ENCODE measurements at places on chromosomes 1 and 21. TPM values are rescaled to one million over a fixed set of nuclear protein-coding genes. Genes with fewer than 3 reads are reported as not detected.

The CRYAA gene
- not detected for total RNA-seq

The SPRR3 gene
- total RNA-seq = 0.58 TPM

The CFAP107 gene
- 0.12 TPM for total RNA-seq

The NUDT17 gene
- total RNA-seq = 6.8 TPM

The METTL18 gene
- total RNA-seq = 7.3 TPM

The SPRR2G gene
- not detected for total RNA-seq

The TIMM17A gene
- 28.7 TPM for total RNA-seq

The GRHL3 gene
- total RNA-seq = 2.5 TPM

The RGS13 gene
- not detected for total RNA-seq

The OR6K3 gene
- total RNA-seq = not detected

The CFHR2 gene
- total RNA-seq = not detected

The ZNF695 gene
- total RNA-seq = 4.2 TPM

The NT5C1A gene
- total RNA-seq = 4.1 TPM

The HTR1D gene
- total RNA-seq = 0.12 TPM

The HPCAL4 gene
- 1.2 TPM for total RNA-seq

The GLMP gene
- total RNA-seq = 45.4 TPM

The CLCNKB gene
- total RNA-seq = 73.2 TPM

The PRRX1 gene
- 33.0 TPM for total RNA-seq

The RABGAP1L gene
- total RNA-seq = 59.7 TPM

The NMNAT2 gene
- total RNA-seq = 1.8 TPM

The KIF2C gene
- 13.3 TPM for total RNA-seq

The FCGR3A gene
- 10.7 TPM for total RNA-seq

The FAM167B gene
- total RNA-seq = 13.7 TPM

The IKBKE gene
- total RNA-seq = 5.7 TPM

The CFAP141 gene
- not detected for total RNA-seq

The KCNQ4 gene
- 8.6 TPM for total RNA-seq

The RTCA gene
- 22.9 TPM for total RNA-seq

The PRKCZ gene
- total RNA-seq = 18.8 TPM

The FMO1 gene
- 75.4 TPM for total RNA-seq

The WNT2B gene
- total RNA-seq = 8.5 TPM

The CD101 gene
- total RNA-seq = 2.4 TPM

The MTARC2 gene
- total RNA-seq = 37.8 TPM

The ADORA3 gene
- total RNA-seq = 0.88 TPM

The ARHGEF11 gene
- total RNA-seq = 33.0 TPM

The KIF17 gene
- total RNA-seq = 5.2 TPM

The GCSAML gene
- 0.41 TPM for total RNA-seq

The SYT14 gene
- 0.29 TPM for total RNA-seq

The CR1L gene
- total RNA-seq = 2.5 TPM

The ARHGEF2 gene
- 93.6 TPM for total RNA-seq

The MMP23B gene
- 48.1 TPM for total RNA-seq

The FBXO2 gene
- total RNA-seq = 1.4 TPM

The RNU1-1 gene
- 7,909 TPM for total RNA-seq

The CFAP45 gene
- 0.41 TPM for total RNA-seq

The SPAG17 gene
- total RNA-seq = 6.3 TPM

The GPR25 gene
- not detected for total RNA-seq

The OR2W3 gene
- total RNA-seq = 2.6 TPM

The CSMD2 gene
- 0.70 TPM for total RNA-seq

The MYCL gene
- total RNA-seq = 10.7 TPM

The DDR2 gene
- 42.5 TPM for total RNA-seq

The PRKACB gene
- total RNA-seq = 39.4 TPM

The DIP2A gene
- 51.3 TPM for total RNA-seq
